Anterior cingulate cortex (tissue), 58 donors: ENCODE measurements at places on chromosomes 7 and 10.

GRCh38 chr7:19665399-19666008, 43.3 kb downstream of the POLR1F start:
- no peak for DNase-seq

DNA sequence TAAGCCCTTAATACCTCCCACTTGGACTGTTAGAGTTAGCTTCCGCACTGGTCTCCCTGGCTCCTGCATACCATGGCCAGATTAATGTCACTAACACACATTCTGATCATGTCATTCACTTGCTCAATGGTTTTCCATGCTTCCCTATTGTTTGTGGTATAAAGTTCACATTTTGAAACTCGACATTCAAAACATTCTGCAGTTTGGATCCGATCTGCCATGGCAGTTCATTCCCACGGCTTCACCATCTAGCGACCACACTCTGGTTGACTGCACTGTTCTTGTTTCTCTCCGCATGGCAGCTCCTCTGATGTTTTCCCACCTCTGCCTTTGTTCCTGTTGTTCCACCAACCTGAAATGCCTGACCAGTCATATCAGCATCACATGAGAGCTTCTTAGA, 87.4 kb upstream of the WAC start:
- DNase-seq: no peak

- DNase-seq: no peak
Observed at GRCh38 chr7:138773817-138774216, 24.0 kb upstream of the TMEM213 start.

DNA sequence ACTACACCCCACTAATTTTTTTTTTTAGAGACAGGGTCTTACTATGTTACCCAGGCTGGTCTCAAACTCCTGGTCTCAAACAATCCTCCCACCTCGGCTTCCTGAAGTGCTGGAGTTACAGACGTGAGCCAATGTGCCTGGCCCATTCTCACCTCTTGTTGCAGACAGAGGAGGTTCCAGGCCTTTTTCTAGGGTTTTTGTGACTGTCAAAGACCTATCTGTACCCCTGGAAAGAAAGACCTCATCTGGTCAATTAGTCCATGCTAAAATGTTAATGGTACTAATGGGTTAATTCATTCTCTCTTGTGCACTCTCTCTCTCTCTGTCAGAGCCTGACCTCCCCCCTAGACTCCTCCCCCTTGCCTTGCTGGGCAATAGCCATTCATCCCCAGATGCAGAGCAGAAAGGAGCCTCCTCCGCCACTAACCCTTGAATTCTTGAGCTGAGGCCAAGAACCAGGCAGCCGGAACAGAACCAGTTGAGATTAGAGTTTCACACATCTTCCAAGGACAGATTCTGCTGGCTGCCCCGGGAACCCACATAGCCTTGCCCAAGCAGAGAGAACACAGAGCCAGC, 209.7 kb downstream of the SKIDA1 start:
- no peak for DNase-seq

- DNase-seq: no peak
Observed at GRCh38 chr7:47846138-47846836, 102.0 kb downstream of the PKD1L1 start.

GRCh38 chr7:98755138-98755898, 114.5 kb downstream of the TMEM130 start:
- DNase-seq: no peak

DNA sequence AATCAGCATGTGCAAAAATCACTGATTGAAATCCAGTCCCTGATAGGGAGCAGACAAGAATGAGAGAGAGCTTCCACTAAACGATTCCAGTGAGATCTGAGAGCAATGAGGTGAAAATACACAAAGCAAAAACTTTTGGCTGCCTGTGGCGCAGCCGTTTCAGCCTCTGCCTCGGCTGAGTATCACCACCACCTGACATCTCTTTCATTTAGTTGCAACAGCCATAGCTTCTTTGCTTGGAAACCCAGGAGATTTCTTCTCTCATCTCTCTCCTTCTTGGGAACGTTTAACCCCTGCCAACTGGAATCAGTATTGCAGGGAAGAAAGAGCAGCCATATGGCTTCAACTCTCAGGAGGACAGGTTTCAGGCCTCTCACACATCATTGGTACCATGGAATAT, 237.3 kb upstream of the AGK start:
- no peak for DNase-seq

- DNase-seq: no peak
Observed at GRCh38 chr10:87578842-87579401, 74.2 kb downstream of the MINPP1 start.

DNA sequence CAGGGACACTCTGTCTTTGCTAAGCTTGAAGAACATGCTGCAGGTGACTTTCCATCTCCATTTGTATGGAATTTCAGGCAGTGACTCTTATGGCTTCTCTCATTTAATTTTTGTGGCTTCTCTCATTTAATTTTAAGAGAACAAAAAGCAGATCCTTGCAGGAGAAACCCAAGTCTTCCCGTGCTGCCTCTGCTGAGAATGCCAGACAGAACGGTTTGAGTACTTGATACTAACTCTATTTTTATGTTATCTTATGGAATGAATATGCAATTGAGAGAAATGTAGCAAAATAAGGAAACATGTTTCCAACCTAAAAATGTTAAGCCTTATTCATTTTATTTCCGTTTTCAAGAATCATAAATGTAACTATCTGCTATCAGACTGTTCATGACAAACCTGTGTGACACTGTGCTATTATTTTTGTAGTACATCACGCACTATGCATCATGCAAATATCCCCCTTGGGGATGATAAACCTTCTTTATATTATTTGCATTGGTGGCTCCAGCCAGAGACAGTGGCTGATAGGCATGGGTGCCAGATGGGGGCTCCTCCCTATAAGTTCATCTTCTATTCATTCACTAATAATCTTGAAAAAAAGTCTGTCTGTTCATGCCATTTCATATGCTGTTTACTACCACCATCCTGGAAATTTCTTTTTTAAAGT, 6.9 kb upstream of the RAPGEF5 start:
- DNase-seq: no peak

DNA sequence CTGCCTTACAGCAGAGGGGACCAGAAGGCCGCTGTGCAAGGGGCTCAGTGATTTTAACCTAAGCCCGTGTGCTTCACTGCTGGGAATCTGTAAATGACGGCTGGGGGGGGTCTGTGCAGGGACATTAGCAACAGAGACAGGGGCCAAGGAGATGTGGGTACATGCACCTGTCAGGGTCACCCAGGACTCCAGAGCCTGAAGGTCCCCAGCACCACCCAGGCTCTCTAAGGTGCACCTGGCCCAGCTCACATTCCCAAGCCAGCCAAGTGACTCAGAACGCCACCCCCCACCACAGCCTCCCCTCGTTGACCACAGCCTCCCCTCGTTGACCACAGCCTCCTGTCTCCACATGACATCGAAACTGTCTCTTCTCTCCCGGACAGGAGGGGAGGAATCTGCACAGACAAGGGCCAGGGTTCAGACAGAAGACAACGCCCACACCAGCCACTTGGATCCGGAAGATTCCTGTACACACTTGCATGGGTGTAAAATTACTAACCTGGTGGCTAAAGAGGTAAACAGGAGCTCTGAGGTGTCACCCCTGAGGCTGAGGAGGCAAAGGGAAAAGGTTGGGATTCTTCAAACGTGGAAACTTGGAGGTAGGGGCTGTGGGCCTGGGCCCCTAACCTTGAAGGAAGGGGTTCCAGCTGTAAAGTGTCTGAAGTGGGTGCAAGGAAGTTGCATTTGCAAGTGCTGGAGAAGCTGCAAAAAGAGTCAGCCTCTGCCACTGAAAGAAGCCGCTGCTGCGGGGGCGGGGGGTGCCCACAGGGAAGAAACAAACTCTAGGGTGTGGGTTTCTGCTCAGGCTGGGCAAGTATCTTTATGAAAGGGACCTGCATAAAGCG, 27.0 kb downstream of the CALML3 start:
- DNase-seq: no peak

GRCh38 chr7:120991581-120991980, 3.1 kb downstream of the CPED1 start:
- DNase-seq: no peak

- no peak for DNase-seq
Observed at GRCh38 chr7:115273139-115273772, 351.4 kb downstream of the MDFIC start.

GRCh38 chr7:92325173-92325572, 79.4 kb downstream of the ANKIB1 start:
- DNase-seq: no peak

DNA sequence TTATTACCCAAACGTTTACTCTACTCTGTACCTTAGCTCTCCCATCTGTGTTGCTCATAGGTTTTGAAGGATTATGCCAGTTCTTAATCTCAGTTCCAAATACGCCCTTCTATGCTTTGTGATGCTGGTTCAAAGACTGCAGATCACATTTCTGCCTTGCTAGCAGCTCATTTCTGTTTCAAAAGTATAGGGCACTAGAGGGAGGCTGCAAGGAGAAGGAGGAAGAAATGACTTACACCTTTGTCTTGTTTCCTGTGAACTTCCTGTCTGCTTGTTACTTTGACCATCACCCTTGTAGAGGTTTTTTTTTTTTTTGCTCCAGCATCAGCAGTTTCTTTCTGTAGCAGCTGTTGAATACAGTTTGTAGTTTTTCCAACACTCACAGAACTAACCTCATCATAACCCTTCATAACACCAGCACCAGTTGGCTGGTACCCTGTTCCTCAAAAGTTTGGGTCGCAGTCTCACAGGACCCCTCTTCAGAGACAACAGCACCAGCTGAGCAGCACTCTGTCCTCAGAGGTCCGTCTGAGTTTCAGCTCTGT, 16.5 kb downstream of the SLK start:
- DNase-seq: no peak

- no peak for DNase-seq
Observed at GRCh38 chr10:4643471-4643870, 182.5 kb upstream of the AKR1E2 start.

- DNase-seq: no peak
Observed at GRCh38 chr7:148472406-148472805, 118.2 kb upstream of the C7orf33 start.

DNA sequence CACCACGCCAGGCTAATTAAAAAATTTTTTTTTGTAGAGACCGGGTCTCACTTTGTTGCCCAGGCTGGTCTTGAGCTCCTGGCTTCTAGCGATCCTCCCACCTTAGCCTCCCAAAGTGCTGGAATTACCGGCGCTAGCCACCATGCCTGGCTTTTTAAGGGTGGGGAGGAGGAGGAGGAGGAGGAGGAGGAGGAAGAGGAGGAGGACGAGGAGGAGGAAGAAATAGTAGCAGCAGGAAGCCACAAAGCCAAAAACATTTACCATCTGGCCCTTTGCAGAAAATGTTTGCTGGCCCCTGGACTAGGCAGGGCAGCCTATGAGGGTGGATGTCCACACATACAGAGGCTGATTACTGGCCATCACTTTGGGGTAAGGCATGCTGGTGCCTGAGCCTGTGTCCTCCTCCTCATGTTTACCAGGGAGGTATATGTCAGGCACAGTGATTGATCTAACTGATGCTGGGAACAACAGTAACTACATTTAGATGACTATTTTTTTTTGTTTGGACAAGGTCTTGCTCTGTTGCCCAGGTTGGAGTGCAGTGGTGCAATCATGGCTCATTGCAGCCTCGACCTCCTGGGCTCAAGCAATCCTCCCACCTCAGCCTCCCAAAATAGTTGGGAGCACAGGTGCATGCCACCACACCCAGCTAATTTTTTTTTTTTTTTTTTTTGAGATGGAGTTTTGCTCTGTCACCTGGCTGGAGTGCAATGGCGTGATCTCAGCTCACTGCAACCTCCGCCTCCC, 122.1 kb downstream of the HIP1 start:
- no peak for DNase-seq

DNA sequence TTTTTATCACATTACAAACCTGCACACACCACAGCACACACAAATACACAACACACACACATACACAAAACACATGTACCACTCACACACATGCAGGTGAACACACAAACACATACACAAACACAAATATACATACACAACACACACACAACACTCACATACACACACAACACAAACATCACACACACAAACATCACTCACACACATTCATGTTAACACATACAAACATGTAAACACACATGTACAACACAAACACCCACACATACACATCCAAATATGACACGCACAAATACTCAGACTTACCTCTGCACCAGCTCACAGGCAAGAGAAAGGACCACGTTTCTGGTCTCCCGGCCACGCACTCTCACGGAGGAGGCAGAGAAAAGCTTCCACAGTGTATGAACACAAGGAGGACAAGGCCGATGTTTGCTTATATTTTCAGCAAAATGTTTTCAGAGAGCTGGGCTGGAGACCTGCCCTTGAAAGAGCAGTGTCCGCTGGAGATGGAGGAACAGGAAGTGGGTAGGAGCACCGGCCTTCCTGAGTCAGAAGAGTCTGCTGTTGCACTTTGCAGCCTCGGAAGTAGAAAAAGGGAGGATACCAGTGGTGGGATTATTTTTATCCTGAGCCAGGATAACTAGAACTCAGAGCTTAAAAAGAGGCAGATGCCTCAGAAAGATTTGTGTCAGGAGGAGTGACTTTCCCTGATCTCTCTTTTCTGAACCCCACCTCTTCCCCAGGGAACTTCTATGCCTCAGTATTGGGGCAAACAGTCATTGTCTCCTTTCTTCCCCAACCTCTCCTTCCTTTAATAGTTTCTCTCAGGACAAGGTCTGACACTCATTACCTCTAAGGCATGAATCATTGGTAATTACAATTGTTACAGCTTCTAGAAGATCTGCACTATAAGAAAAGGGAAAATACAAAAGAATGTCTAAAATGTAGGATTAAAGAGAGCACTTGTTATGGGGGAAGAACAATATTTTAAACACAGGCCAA, at the start of gene GIMAP6:
TSS of gene GIMAP6 (minus strand) at position 520 of the 999 bp plus-strand sequence. CDS start 2,243 bp downstream, outside the sequence.
- DNase-seq: no peak

GRCh38 chr7:30285067-30285535, 704 bp downstream of the ZNRF2 start:
- no peak for DNase-seq

GRCh38 chr7:71486856-71487628, 355.1 kb downstream of the GALNT17 start:
- DNase-seq: no peak

GRCh38 chr7:104552102-104552501, 223.7 kb downstream of the LHFPL3 start:
- no peak for DNase-seq

- DNase-seq: no peak
Observed at GRCh38 chr7:71482284-71482683, 350.3 kb downstream of the GALNT17 start.

- no peak for DNase-seq
Observed at GRCh38 chr10:29189256-29189655, 99.6 kb upstream of the LYZL1 start.

DNA sequence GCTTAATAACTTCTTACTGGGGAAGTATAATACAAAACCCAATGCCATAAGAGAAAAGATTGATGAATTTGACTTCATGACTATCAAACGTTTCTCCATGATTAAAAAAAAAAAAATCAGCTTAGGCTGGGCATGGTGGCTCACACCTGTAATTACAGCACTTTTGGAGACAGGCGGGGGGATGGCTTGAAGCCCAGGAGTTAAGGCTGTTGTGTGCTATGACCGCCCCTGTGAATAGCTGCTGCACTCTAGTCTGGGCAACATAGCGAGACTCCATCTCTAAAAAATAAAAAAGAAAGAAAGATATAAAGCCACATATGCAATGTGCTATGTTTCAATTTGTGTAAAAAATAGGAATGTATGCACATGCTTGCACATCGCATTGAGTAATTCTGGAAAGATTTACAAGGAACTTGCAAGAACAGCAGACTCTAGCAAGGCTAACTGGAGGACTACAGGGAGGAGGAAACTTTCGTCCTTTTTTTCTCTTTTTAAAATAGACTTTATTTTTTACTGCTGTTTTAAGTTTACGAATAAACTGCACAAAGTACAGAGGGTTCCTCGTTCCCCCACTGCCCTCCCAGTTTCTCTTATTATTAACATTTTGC, 10.3 kb upstream of the RARRES2 start:
- no peak for DNase-seq
